A172 (cell line): ENCODE measurements at places on chromosomes 2 and 18.
A peak's percentile ranks its signal among the peaks of the same experiment; 100 is the strongest.

GRCh38 chr2:37854676-37855282, 70.3 kb upstream of the RMDN2 start:
- no peak for DNase-seq

- DNase-seq = no peak
These were observed 56.4 kb downstream of the SNORC start for GRCh38 chr2:232926431-232926939.

- peak; percentile 60 for DNase-seq
These were observed 150.6 kb downstream of the AGPS start for GRCh38 chr2:177543007-177543760.

GRCh38 chr2:160389875-160390274, 103.7 kb downstream of the RBMS1 start:
- DNase-seq = no peak

DNA sequence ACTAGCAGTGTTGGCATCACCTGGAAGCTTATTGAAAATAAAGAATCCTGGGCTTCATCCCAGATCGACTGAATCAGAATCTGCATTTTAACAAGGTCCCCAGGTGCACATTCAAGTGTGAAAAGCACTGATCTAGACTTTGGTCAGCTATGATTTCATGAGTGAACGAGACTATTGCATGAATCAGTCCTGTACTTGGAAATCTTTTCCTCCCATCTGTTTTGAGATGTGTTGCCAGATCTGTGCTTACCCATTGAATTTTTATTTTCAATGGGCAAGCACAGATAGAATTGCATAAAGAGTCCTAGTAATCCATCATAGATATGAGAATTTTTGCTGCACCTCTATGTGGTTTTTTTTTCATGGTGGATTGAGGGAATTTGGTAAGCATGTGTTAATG, 64.0 kb downstream of the PMS1 start:
- DNase-seq = no peak

DNA sequence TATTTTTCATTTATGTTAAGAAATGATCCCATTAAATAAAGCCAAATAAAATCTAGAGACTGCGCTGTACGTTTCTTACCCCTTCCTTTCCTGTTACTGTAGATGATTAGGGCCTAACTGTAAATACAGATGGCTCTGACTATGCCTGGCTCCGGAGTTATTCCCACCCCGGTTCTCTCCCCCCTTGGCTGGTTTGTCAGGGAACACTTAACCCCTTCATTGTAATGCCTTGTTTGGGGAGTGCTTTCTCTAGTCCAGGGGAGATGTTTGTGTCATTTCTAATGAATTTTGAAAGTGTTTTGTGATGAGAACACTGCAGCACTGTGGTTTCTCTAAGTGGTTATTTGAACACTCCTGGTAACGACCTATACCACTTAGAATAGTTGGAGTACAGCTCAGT, 8.8 kb downstream of the UNC50 start:
- DNase-seq = no peak
